ENCODE measurements at places on chromosomes 13 and 19. TPM values are rescaled to one million over a fixed set of nuclear protein-coding genes. Genes with fewer than 3 reads are reported as not detected.

The CCNA1 gene
- total RNA-seq = not detected

The SCN1B gene
- 1.9 TPM for total RNA-seq

The SPACA4 gene
- total RNA-seq = not detected

The ZNF813 gene
- total RNA-seq = 1.3 TPM

The C19orf33 gene
- total RNA-seq = 11.8 TPM

The GAPDHS gene
- not detected for total RNA-seq

The MAMSTR gene
- 0.42 TPM for total RNA-seq

The TTC9B gene
- not detected for total RNA-seq

The LYPD3 gene
- 5.1 TPM for total RNA-seq

GRCh38 chr19:37706052-37706605 lies 13.4 kb downstream of the ZNF607 start:
- H3K36me3 ChIP-seq = peaks cover 16% of the 10 kb centered on the region
- no peak for DNase-seq
- H3K27me3 ChIP-seq = no peaks in the 10 kb centered on the region
- H3K27ac ChIP-seq = no peak overlapping the region

GRCh38 chr19:44942067-44942571 lies at the start of gene APOC4:
Gene APOC4 (plus strand): TSS chr19:44942237. CDS start chr19:44942278, 41 bp downstream.
- DNase-seq = no peak
- peaks cover 12% of the 10 kb centered on the region for H3K27me3 ChIP-seq
- peaks cover 2% of the 10 kb centered on the region for H3K36me3 ChIP-seq

- peak; percentile 26 for DNase-seq
- H3K4me1 ChIP-seq = peaks cover 39% of the 10 kb centered on the region
- peak overlapping the region; percentile 85 for H3K4me3 ChIP-seq
- H3K27me3 ChIP-seq = no peaks in the 10 kb centered on the region
These were observed 83.9 kb downstream of the GNG7 start for GRCh38 chr19:2618611-2619010.

GRCh38 chr19:6499052-6499790 lies 2.9 kb downstream of the TUBB4A start:
- peaks cover 23% of the 10 kb centered on the region for H3K27me3 ChIP-seq
- no peak for DNase-seq
- H3K36me3 ChIP-seq = no peaks in the 10 kb centered on the region
- H3K4me3 ChIP-seq = no peak overlapping the region
- H3K4me1 ChIP-seq = peaks cover 3% of the 10 kb centered on the region
- peak overlapping the region; percentile 66 for H3K27ac ChIP-seq

GRCh38 chr13:93848247-93848646 lies 621.6 kb downstream of the GPC6 start:
- H3K27ac ChIP-seq = no peak overlapping the region
- no peak overlapping the region for H3K4me3 ChIP-seq
- no peaks in the 10 kb centered on the region for H3K27me3 ChIP-seq
- DNase-seq = no peak

DNA sequence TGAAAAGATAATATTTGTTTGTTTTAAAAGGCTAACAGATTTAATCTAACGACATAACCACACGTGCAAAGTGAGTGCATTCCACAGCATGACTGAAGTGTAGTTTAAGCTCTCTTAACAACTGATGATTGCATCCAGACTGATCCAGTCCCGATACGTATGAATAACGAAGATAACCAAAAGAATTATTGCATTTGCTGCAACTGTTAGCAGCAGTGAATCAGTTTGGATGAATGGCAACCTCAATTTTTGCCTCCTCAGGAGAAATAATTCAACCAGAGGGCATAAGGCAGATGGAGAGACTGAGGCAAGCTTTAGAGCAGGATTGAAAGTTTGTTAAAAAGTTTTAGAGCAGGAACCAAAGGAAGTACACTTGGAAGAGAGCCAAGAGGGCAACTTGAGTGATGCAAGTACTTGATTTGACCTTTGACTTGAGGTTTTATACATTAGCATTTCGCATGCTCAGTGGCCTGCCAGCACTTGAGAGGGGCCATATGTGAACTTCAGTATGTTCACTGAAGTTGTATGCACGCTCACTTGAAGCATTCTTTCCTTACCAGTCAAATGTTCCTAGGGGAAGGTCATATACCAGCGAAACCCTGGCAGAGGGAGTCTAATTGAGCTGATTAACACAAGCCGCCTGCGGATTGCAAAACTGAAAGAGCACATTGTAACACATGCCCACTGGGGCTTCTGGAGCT lies 835.0 kb upstream of the PCDH20 start:
- H3K4me3 ChIP-seq = no peak overlapping the region
- H3K36me3 ChIP-seq = no peaks in the 10 kb centered on the region
- no peaks in the 10 kb centered on the region for H3K27me3 ChIP-seq
- no peak overlapping the region for H3K27ac ChIP-seq
- no peaks in the 10 kb centered on the region for H3K4me1 ChIP-seq
- no peak for DNase-seq

DNA sequence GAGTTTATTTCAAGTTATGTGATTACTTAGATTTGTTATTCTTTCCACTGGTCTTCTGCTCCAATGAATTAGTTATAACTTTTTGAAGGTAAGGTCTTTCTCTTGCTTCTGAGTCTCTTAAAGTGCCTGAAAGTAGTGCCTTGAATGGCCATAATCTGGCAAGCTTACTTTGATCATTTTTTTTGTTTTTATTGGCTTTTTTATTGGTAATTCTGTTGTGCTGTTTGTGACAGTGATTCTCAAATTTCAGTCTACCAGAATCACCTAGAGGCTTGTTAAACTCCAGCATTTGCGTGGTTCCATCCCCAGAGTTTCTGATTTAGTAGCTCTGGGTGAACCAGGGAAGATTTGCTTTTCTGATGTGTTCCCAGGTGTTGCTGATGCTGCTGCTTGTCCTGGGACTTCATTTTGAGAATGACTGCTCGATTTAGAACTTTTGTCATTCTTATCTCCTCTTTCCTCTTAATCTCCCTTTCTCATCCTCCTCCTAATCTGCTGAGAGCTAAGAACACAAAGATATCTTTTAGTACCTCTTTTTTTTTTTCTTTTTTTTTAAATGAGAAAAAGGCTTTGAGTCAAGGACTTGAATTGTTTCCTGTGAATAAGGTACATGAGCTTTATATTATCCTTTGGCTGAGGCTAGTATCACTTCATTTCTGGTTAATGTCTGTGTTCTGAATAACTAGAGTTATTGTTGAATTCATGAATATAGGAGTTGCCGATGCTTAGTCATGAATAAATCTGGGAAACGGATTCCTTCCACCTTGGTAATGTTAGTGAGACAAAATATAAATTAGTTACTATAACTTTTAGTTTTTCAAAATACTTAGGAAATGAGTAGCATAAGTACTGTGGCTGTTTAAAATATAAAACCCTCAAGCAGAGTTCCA lies 91.4 kb downstream of the PAN3 start:
- DNase-seq = no peak
- H3K27ac ChIP-seq = peak overlapping the region; percentile 77
- no peak overlapping the region for H3K4me3 ChIP-seq
- no peaks in the 10 kb centered on the region for H3K27me3 ChIP-seq

GRCh38 chr19:17358395-17358794 lies 18.7 kb downstream of the PLVAP start:
- H3K4me1 ChIP-seq = peaks cover 6% of the 10 kb centered on the region
- H3K27ac ChIP-seq = no peak overlapping the region
- H3K4me3 ChIP-seq = no peak overlapping the region
- DNase-seq = no peak
- H3K27me3 ChIP-seq = peaks cover 6% of the 10 kb centered on the region
- peaks cover 4% of the 10 kb centered on the region for H3K36me3 ChIP-seq

- H3K4me1 ChIP-seq = no peaks in the 10 kb centered on the region
- H3K27ac ChIP-seq = no peak overlapping the region
- no peak for DNase-seq
- H3K4me3 ChIP-seq = no peak overlapping the region
- peaks cover 8% of the 10 kb centered on the region for H3K27me3 ChIP-seq
These were observed 4.9 kb upstream of the SGCG start for GRCh38 chr13:23175920-23176319.

DNA sequence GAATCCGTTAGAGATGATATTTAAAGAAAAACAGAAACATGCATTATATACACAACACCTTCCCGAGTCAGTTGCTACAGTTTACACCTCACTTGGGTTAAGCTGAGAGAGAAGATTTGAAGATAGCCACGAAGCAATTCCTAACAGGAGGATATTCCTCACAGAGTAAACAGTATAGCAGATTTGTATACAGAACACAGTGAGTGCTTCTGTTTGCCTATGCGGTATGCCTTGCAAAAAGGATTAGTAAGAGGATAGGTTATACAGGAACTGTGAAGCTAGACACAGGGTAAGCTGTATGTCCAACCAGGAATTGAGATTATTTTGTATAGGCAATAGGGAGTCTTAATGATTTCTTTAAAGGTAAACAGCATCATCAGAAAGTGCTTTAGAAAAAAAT lies 471.8 kb downstream of the LIG4 start:
- H3K36me3 ChIP-seq = no peaks in the 10 kb centered on the region
- no peak for DNase-seq
- H3K27ac ChIP-seq = no peak overlapping the region

GRCh38 chr13:36430247-36431203 lies 1.8 kb upstream of the CCNA1 start:
- H3K27ac ChIP-seq = no peak overlapping the region
- H3K27me3 ChIP-seq = peaks cover 61% of the 10 kb centered on the region
- H3K36me3 ChIP-seq = peaks cover 7% of the 10 kb centered on the region
- DNase-seq = no peak
- H3K4me1 ChIP-seq = no peaks in the 10 kb centered on the region
